ENCODE measurements at places on chromosomes 5 and 9. TPM values are rescaled to one million over a fixed set of nuclear protein-coding genes. Genes with fewer than 3 reads are reported as not detected.

TRIM7 gene
- 27.8 TPM for total RNA-seq

PCDHGC4 gene
- total RNA-seq: not detected

TTF1 gene
- total RNA-seq: 15.0 TPM

MTREX gene
- 34.9 TPM for total RNA-seq

ABCA1 gene
- 4.1 TPM for total RNA-seq

OMD gene
- total RNA-seq: not detected

C1QTNF2 gene
- 0.16 TPM for total RNA-seq

CARTPT gene
- total RNA-seq: not detected

PHF19 gene
- 140 TPM for total RNA-seq

RETREG1 gene
- total RNA-seq: 2.6 TPM

EDIL3 gene
- 0.13 TPM for total RNA-seq

BNC2 gene
- 7.2 TPM for total RNA-seq

CCL19 gene
- not detected for total RNA-seq

MYO10 gene
- 42.2 TPM for total RNA-seq

IFNK gene
- not detected for total RNA-seq

All from A549 treated with GW870086 at 1 μM for 4 hours (cell line).